Cortex of kidney (tissue), 1 donor: ENCODE measurements at places on chromosomes 7 and 10.

DNA sequence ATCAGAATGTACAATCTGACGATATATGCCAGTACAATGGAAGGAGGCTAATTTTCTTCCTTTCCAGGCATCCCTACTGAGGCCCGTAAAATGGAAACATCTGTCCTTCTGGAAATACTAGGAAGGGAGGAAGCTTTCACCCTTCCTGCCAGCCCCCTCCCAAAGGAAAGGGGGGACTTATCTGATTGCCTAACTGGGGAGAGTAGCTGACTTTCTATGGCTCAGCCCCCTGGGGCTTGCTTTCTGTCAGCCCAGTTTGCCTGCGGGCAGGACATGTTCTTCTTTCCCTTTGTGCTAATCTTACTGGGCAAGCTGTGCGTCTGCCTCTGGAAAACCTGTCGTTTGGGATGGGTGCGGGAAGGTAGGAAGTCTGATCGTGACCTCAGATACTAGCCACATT lies 508.9 kb downstream of the SUGCT start:
- DNase-seq: no peak

GRCh38 chr10:100808876-100809275 lies 63.5 kb downstream of the PAX2 start:
- DNase-seq: no peak

GRCh38 chr10:118808601-118809356 lies 54.0 kb upstream of the CACUL1 start:
- DNase-seq: no peak

GRCh38 chr7:116731023-116731395 lies 59.0 kb downstream of the MET start:
- DNase-seq: no peak

GRCh38 chr7:1242256-1242605 lies 9.6 kb downstream of the UNCX start:
- no peak for DNase-seq

DNA sequence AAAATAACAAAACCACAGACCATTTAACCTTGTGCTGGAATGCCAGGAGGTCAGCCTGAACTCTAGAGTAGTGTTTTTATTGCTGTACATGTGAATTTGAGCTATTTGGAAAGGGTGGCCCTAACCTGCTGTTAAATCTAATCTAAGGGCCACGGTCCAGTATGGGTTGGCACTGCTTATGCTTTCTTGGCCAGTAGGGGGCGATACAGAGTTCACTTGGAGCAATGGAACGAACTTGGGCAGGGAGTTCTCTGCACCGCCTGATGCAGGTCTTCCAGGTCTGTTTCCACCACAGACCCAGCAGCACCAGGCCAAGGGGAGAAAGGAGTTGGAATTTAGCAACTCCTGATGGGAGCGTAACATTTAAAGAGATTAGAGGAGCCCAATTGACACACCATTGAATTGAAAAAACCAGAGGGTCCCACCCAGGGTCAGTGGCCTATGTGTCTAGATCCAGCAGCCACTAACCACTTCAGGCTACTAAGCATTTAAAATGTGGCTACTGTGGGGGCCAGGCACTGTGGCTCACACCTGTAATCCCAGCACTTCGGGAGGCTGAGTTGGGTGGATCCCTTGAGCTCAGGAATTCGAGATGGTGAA lies 75.7 kb upstream of the EFCAB10 start:
- no peak for DNase-seq

GRCh38 chr10:4599471-4599870 lies 226.5 kb upstream of the AKR1E2 start:
- no peak for DNase-seq

DNA sequence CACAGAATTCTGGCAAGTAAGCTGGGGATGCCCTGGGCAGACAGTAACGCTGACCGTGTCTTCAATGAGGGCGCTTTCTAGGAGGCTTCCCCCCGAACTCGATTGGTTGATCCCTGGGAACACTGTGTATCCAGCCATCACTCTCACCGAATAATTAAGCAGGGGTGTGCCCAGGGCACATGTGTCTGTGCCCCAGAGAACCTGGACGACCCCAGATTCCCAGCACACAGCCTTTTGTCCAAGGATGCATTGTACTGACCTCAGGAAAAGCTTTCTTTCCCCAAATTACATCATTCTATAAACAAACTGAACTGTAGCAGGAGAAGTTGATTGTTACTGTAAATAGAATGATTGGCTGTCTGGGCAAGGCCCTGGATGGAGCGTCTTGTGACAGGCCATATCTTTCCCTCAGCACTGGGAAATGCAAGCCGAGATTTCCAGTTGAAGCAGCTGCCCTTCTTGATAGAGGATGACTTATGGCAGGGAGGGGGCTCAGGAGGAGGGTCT lies 6.6 kb upstream of the DEPP1 start:
- no peak for DNase-seq

DNA sequence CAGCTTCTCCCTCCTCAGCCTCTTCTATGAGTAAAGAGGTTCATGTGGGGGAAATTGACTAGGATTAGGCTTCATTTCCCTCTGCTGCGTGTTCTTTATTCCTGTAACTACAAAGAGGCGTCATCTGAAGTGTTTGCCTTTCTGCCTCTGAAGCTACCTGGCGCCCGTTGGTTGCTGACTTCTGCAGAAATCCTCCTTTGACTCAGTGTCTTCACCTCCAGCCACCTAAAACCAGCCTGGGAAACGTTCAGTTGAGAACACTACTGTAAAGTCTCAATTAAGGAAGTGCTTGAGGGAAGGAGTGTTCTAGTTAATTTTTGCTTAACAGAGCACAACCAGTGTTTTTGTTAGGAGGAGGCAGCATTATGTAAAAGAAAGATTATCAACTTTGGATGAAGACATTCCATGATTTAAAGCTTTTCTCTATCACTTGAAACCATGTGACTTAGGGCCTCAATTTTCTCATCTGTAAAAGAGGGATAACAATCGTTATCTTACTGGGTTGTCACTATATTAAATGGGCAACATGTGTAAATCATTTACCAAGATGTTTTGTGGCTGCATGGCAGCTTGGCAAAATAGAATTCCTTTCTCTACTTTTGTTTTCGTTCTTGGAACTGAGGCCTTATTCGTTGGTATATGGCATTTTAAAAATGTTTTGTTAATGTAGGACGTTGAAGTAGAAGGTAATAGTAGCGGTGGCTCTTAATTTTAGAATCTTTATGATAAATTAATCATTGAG lies 642.9 kb downstream of the SDK1 start:
- DNase-seq: no peak

- no peak for DNase-seq
Observed at GRCh38 chr10:70331486-70332268, 47.9 kb upstream of the NPFFR1 start.

GRCh38 chr10:127910464-127910770 lies 3.5 kb downstream of the PTPRE start:
- no peak for DNase-seq

DNA sequence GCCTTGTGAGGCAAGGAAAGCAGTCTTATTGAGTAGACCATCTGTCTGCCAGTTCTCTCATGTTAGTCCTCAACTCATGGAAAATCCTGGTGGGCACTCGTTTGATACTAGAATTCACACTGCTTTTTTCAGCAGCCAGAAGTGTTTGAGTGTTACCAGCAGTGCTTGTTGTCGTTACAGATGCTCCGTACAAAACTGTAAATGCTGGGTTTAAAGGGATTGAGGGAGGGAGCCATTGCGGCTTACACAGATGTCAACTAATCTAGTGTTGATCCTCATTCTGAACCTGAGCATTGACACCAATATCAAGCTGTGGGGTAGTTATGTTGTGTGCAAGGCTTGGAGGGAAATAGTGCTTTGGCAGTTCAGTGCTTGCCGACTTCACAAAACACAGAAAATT lies 348.6 kb downstream of the AUTS2 start:
- no peak for DNase-seq

DNA sequence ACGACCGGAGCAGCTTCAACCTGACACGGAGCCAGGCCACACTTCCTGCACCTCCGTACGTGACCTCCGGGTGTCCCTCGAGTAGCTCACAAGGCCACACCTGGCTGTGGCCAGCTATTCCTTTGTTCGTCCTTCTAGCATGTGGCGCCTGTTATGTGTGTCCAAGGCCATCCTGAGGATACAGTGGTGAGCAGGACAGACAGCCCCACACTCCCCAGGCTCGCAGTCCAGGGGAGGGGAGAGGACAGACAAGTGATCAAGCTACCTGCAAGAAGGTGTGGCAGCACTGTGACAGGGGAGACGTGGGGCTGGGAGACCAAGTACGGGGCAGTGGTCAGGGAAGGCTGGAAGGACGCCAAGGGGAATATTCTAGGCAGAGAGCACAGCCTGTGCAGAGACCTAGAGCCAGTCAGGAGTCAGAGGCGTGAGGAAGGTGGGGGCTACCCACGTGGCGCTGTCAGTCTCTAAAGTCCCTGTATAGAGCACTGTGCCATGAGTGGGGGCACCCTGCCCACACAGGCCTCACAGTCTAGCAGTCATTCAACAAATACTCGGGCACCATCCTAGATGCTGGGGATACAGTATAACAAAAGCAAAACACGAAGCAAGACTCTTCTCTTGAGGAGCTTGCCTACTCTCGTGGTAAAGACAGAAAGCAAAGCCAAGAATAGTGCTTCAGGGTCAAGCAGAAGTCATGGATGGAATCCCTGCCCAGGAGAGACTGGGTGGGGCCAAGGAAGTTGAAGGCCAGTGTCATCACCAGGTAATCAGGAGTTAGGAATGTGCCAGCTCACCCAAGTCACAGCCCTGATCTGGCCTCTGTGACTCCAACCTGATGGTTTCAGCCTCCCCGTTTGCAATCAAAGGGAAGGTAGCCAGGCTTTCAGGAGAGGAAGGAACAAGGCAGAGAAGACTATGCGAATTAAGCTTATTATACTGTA lies 58.6 kb downstream of the PROSER2 start:
- no peak for DNase-seq

DNA sequence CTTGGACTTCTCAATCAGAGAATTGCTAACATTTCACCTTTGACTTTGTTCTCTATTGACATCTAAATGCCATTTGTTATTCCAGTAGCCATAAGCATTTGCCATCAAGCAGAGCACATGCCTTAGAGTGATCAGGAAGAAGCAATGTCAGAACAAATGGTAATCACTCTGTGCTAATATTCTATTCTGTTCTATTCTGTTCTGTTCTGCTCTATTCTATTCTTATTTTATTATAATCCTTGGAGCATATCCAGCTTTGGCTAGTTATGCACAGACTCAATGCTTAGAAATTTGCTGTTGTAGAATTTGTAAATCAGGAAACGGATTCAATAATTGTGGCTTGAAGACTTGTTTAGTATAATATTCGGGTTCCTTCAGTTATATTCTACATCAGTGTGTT lies 175.4 kb downstream of the EXOC4 start:
- DNase-seq: no peak

- DNase-seq: no peak
Observed at GRCh38 chr7:92613214-92613613, 23.0 kb upstream of the FAM133B start.

DNA sequence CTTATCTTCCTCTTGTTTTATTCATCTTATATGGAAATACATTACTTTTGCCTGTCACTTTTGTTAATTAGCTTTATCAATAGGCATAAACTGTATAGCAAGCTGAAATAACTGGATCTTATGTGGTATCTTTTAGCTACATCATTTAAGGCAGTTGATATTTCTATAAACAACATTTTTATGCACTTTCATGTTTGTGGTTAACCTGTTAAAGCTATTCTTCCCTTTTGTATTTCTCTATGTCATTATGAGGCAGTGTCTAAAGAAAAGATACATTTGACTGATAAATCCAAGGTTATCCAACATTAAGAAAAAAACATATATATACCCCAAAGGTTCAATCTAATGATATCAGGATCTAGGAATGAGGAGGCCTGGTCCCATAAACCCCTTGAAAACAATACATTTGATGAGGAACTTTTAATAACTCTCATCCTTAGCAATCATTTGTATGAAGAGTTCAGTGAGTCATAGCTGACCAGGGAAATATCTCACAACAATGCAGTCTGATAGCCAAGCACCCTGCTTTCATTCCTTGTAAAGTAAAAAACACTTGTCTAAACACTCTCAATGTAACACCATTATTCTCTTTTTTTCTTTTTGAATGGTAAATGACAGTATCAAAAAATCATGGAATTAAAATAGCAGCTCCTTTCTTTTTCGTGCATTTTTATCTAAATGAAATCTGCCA lies 300.9 kb downstream of the NEBL start:
- DNase-seq: no peak

- no peak for DNase-seq
Observed at GRCh38 chr7:10767771-10768170, 205.9 kb upstream of the PHF14 start.

GRCh38 chr7:150648353-150649079 lies 16.3 kb upstream of the GIMAP6 start:
- no peak for DNase-seq
